ENCODE measurements at places on chromosomes 5 and 9. TPM values are rescaled to one million over a fixed set of nuclear protein-coding genes. Genes with fewer than 3 reads are reported as not detected.

The GNA14 gene
- 1.8 TPM for total RNA-seq

The SGTB gene
- total RNA-seq = 7.9 TPM

- no peak overlapping the region for H3K27ac ChIP-seq
- H3K27me3 ChIP-seq = no peaks in the 10 kb centered on the region
- no peak overlapping the region for H3K4me3 ChIP-seq
- H3K36me3 ChIP-seq = no peaks in the 10 kb centered on the region
Observed at GRCh38 chr9:95037789-95038521, 279.6 kb downstream of the FANCC start.

The C9orf153 gene
- total RNA-seq = 0.59 TPM

DNA sequence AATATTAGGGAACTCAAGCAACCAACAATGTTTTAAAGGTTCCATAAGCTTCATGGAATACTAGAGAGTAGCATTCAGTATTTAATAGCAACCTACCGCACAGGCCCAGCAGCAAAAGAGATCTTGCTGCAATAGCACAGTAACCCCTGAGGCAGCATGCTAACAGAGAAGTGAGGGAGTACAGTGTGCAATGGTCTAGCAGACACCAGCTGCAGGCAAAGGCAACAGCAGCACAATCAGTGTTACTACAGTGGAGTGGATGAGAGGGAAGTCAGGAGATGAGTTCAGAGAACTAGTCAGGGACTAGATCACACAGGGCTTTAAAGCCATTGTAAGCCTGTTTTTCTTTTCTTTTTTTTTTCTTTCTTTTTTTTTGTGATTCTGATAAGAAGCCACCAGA, 2.8 kb downstream of the TICAM2 start:
- no peak overlapping the region for H3K4me3 ChIP-seq
- H3K36me3 ChIP-seq = no peaks in the 10 kb centered on the region
- H3K27me3 ChIP-seq = no peaks in the 10 kb centered on the region
- no peak overlapping the region for H3K27ac ChIP-seq
- H3K4me1 ChIP-seq = no peaks in the 10 kb centered on the region

The LIX1 gene
- not detected for total RNA-seq

DNA sequence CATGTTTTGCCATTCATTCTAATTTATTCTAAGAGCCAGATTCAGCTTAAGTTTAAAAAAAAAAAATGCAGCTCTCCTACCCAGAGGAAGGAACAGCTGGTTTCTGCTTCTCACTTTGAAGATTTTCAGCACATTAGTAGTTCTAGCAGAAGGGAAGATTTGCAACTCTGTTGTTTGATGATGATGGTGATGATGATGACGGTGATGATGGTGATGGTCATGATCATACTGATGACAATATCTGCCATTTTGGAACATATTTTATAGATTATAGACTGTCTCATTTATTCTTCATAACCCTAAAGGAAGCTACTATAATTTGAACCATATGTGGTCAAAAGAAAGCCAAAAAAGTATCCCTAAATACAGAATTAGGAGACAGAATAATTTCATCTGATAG, 7.9 kb upstream of the MED10 start:
- no peak overlapping the region for H3K27ac ChIP-seq
- no peak for DNase-seq
- H3K4me1 ChIP-seq = no peaks in the 10 kb centered on the region
- no peak overlapping the region for H3K4me3 ChIP-seq
- no peaks in the 10 kb centered on the region for H3K27me3 ChIP-seq
- no peaks in the 10 kb centered on the region for H3K36me3 ChIP-seq

GRCh38 chr9:138009803-138010690, 132.5 kb downstream of the CACNA1B start:
- no peaks in the 10 kb centered on the region for H3K27me3 ChIP-seq
- H3K4me3 ChIP-seq = no peak overlapping the region
- H3K4me1 ChIP-seq = no peaks in the 10 kb centered on the region
- no peak overlapping the region for H3K27ac ChIP-seq
- no peak for DNase-seq

DNA sequence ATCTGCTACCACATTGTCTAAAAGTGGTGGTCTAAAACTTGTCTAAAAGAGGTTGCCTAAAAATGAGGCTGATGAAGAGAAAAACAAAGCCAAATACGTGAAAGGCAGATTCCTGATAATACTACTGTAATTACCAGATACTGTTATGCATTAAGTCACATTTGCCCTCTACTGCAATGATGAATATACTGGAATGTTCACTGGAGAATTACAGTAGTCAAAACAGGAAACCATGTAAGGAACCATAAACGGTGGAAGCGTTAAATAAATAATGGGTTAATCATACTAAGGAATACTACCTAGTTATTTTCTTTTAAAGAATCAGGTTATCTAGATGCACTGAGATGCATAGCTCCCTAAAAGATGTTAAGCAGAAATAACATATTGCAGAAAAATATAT, 201.3 kb downstream of the MCTP1 start:
- DNase-seq = no peak
- no peaks in the 10 kb centered on the region for H3K36me3 ChIP-seq
- no peaks in the 10 kb centered on the region for H3K4me1 ChIP-seq
- no peak overlapping the region for H3K27ac ChIP-seq
- H3K27me3 ChIP-seq = no peaks in the 10 kb centered on the region

GRCh38 chr9:118268046-118268445, 563.8 kb downstream of the TLR4 start:
- H3K36me3 ChIP-seq = no peaks in the 10 kb centered on the region
- H3K27me3 ChIP-seq = no peaks in the 10 kb centered on the region
- no peak overlapping the region for H3K27ac ChIP-seq
- H3K4me3 ChIP-seq = no peak overlapping the region
- DNase-seq = no peak

GRCh38 chr5:58231041-58231440, 228.8 kb downstream of the PLK2 start:
- H3K36me3 ChIP-seq = no peaks in the 10 kb centered on the region
- H3K4me1 ChIP-seq = no peaks in the 10 kb centered on the region
- no peak overlapping the region for H3K27ac ChIP-seq
- no peak overlapping the region for H3K4me3 ChIP-seq

DNA sequence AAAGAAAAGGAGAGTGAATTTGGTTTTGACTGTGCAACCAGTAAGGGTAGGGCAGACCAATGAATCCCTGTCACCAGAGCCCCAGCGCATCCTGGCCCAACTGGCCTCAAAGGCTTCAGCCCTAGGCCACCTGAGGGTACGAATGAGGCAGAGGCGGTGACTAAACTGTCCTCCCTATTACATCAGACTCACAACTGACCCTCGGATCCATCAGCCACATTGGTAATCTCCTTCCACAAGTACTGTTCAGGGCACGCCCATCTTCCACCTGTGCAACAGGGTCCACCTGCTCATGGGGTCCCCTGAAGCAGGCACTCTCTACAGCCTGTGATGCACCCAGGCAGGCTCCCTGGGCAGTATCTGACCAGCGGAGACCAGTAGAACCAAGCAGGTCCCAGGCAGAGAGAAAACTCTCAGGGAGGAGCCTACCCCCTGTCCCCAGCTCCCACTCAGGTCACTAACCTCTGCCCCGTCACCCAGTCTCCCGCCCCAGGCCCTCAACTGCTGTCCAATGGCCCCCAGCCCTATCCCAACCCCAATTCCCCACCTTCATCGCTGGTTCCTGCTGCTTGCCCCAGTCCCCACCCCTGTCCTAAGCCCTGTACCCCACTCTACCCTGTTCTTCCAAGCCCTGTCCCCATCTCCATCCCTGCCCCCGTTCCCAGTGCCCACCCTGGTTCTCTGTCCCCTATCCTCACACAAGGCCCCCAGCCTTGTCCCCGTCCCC, 904 bp downstream of the EDF1 start:
- no peaks in the 10 kb centered on the region for H3K27me3 ChIP-seq
- peaks cover 6% of the 10 kb centered on the region for H3K36me3 ChIP-seq
- no peak for DNase-seq
- peak overlapping the region; percentile 96 for H3K27ac ChIP-seq

DNA sequence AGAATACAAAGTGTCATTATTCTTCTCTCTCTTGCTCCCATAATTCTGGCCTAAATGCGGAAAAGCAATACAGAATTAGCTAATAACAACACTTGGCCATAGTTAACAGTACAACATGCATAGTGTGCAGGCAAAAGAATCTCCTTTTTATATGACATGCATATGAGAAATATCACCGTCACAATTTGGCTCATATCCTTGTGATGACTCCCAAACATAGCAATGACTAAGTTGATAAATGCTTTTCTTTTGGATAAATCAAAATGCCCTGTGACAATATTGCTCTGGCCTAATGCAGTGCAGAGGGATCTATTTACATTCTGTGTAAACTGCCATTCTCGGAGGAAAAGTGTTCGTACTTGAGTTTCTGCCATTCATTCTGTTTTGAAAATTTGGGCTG, 121.9 kb upstream of the GHR start:
- H3K27me3 ChIP-seq = no peaks in the 10 kb centered on the region
- H3K4me3 ChIP-seq = no peak overlapping the region

The MAML1 gene
- total RNA-seq = 21.0 TPM

The SLC45A2 gene
- total RNA-seq = not detected
